AG08396 (cell line): ENCODE measurements at places on chromosomes 7 and 10.

DNA sequence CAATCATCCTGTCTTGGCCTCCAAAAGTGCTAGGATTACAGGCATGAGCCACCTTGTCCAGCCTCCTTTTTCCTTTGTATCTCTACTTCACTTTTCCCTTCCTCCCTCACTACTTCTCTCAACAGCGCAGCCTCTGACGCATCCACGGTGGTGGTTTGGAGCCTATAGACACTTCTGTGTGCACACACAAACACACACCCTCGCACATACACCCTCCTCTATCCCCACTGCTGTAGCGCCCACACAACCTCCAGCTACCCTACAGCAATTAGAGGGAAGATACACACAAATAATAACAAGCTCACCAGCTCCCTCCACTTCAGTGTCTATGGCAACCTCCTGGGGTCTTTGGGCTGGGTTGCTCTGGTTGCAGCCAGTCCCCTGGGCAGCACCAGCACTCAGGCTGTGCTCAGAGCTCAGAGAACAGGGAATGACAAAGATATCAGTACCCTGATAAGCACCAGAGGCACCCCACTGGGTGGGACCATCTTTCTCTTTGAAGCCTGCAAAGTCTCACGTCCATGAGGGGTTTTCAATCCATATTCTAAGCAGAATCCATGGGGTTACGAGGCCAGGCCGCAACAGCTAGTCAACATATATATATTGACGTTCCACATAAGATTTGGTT lies 3.3 kb upstream of the CAMK2G start:
- DNase-seq: no peak

GRCh38 chr10:53003094-53003493 lies 230.5 kb upstream of the MBL2 start:
- no peak for DNase-seq

DNA sequence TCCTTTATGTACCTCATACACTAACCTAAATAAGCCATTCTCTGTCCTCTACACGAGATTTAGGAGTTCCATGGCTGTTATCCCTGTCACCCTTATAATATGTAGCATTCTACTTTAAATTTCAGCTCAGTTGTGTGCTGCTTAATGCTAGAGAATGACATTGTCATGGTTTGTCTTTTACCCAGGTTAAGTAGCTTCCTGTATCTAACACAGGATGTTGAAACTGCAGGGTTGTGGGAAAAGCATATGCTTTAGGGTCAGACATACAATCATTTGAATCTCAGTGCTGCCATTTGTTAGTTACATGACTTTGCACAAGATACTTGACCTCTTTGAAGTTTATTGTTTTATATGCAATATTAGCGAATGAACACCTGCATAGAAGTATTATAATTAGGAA lies 235.1 kb upstream of the CACNA2D1 start:
- no peak for DNase-seq

GRCh38 chr7:46633630-46634240 lies 712.7 kb upstream of the IGFBP3 start:
- DNase-seq: no peak

- no peak for DNase-seq
Measured at GRCh38 chr7:82293467-82293866, 150.1 kb downstream of the CACNA2D1 start.

GRCh38 chr10:113550365-113550764 lies 2.5 kb upstream of the HABP2 start:
- no peak for DNase-seq

DNA sequence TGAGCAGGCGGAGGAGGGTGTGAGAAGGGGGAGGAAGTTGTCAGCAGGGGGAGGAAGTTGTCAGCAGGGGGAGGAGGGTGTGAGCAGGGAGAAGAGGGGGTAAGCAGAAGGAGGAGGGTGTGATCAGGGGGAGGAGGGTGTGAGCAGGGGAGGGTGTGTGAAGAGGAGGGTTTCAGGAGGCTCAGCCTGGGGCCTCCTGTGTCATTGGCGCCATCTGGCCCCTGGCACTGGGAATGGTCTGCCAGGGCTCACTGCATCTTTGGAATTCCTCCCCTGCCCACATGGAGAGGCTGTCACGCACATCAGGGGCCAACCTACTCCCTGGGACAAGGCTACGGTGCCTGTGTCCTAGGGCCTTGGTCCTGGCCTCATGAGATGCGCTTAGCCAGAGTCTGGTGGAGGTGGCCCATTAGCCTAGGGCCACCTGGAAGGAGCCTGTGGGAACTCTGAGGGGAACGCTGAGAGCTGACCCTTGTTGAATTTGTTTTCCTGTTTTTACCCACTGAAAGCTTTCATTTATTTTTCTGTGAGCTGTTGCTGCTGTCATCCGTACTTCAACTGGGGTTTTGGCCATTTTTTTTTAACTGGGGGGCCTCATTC lies 18.0 kb downstream of the CAMK2B start:
- DNase-seq: peak; percentile 77

DNA sequence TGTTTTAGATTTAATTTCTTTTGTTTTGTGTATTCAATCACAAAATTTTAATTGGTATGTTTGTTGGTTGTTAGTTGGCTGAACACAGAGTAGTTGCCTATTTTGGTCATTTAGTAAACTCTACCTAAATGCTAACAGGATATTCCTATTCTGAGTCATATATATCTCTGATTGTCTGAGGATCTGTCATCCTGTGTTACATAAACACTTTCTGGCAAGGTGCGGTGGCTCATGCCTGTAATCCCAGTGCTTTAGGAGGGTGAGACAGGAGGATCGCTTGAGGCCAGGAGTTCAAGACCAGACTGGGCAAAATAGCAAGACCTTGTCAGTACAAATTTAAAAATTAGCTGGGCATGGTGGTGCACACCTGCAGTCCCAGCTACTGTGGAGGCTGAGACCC lies 178.6 kb downstream of the PLCE1 start:
- DNase-seq: no peak

DNA sequence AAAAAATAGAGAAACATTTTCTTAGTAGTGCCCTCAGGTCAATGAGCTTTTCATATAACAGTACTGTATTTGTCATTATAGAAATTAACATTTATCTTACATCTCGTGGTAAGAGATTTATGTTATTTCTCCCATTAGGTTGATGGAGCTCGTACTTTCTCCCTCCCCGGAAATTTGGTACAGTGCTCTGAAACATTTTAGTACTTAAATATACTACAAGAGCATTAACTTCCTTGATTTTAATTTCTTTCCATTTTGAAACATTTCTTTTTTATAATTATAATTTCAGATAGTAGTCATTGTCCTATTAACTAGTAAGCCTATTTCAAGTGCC lies 205.4 kb downstream of the MBL2 start:
- no peak for DNase-seq

GRCh38 chr10:30170814-30171213 lies 111.4 kb upstream of the JCAD start:
- DNase-seq: no peak

DNA sequence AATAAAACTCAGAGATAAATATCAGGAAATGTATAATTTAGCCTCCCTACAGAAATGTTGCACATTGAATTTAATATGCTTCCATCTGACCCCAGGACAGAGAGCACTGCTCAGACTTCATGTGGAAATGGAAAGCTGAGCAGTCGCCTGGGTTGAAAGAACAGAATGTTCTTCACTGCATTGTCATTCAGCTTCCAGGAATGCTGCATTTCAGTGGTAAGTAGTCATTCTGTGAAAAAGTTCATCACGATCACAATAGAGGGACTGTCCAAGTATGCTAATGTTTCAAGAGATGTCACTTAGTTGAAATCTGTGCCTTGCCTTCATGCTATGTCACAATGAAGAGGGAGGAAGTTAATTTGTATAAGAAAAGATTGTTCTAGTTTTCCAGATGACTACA lies 147.3 kb downstream of the NRCAM start:
- DNase-seq: no peak

- peak; percentile 24 for DNase-seq
Measured at GRCh38 chr10:44864051-44864450, 47.1 kb upstream of the TMEM72 start.

GRCh38 chr7:30533886-30534285 lies 29.3 kb upstream of the GGCT start:
- DNase-seq: no peak

DNA sequence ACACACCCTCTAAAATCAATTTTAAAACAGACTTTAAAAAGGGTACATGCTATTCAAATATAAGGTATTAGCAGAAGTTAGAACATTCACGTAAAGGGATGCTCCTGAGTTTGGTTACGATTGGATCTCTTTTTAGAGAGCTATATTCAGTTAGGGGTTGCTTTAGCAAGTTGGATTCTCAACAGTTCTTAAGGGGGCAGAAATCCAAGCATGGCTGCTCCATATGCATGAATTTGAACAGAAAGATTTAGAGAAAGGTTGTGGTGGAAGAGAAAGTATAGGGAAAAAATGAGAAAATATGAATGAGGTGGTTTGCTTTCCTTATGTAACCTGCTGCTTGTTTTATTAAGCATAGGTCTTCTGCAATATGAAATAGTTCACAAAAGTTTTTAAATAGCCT lies 855.1 kb downstream of the SORCS1 start:
- DNase-seq: no peak

DNA sequence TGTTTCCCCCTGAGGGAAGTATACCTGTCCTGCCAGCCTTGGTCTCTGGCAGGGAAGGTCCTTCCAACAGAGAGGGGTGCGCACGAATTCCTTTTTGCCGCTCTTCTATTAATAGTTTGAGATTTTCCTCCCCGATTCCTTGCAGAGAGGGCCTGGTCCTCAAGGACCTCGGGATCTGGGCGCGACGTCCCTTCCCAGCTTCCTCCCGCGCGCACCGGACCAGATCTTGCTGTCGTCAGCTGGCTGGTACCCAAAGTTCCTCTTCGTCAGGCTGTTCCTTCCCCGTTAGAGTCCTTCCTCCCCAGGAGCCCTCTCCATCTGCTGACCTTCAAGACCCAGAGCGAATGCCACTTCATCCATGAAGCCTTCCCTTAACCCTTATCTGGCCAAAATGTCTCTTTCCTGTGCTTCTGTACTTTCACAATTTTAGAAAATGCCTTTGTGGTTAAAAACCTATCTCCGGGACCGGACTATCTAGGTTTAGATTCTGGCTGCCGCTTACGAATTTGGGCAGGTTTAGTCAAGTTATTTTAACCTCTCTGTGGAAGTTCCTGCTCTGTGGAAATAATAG lies 851 bp upstream of the GOT1 start:
- peak; percentile 26 for DNase-seq

DNA sequence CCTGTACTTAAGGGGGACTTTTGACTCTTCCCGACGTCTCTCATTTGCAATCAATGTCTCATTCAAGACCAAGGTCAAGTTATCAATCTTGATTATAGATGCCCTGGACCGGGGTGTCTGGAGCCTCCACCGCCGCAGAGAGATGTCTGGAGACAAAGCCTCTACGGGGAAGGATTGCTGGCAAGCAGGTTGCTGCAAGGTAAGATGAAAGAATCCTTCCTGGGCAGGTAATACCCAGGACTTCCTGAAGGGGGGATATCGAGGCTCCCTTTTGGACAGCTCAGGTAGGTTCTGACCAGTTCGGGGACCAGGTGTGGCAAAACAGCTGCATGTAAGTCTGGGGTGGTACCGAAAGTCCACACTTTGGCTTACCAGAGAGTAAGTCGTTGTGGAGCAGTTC lies 12.5 kb upstream of the CUX1 start:
- no peak for DNase-seq

GRCh38 chr7:120857588-120858573 lies at the start of gene TSPAN12:
Gene TSPAN12, minus strand, starts transcription at chr7:120858144. Its CDS starts 1,381 bp downstream, at chr7:120856763.
- peak; percentile 91 for DNase-seq

DNA sequence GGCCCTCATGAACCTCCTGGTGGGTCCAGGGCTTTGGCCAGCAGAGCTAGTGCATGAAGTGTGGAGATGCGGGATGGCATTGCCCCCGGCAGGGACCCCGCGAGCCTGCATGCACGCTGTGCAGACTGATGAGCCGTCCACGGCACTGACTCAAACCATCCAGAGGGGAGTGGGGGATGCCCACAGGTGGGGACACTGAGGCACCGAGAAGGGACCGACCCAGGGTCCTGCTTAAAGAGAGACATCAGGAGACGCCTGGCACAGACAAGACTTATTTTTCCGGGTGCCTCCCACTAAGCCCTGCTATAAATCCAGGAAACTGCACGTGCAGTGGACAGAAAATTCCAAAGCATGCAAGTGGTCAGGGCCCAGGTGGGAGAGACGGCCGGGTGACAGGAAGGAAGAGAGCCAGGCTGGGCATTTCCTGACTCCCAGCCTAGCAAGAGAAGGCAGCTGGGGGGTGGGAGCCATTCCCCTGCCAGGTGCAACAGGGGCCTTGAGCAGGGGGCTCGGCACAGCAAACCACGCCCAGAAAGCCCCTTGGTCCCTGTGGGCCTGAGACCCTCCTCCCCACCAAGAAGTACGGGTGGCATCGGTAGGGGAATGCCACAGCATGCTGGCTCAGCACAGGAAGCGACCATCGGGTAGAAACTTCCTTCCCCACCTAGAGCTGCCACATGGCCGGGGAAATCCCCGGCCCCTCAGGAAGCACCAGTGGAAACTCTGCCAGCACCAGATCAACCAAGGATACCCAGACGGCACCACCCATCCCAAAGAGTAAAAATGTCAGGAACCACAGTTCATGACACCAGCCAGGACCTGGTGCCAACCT lies 91.5 kb downstream of the FOXL3 start:
- DNase-seq: no peak

DNA sequence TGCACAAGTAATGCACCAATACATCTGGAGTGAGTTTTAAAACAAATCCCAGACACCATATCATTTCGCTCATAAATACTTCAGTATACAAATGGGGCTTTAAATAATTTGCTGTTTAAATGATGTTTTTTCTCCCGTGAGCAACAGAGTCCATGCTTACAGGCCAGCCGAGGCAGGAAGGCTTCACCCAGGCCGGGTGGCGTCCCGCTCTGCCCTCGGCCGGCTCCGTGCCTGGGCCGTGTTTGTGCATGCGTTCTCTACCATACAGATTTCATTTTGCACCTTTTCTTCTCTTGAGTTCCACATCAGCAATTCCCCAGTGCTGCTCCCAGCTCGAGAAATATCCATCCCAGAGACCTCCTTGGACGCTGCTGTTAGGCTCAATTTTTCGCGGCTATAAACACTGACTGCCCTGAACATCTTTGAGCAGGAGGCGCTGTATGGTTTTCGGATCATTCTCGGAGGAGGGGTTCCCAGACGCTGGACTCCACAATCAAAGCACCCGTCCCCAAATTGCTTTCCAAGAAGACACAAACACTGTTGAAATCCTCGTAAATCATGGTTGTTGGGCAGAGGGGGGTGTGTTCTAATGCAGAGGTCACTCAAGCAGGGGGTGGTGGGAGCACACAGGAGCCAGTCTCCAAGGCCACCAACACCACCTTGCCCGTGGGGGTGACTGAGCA lies 91.6 kb downstream of the MICALL2 start:
- DNase-seq: no peak

DNA sequence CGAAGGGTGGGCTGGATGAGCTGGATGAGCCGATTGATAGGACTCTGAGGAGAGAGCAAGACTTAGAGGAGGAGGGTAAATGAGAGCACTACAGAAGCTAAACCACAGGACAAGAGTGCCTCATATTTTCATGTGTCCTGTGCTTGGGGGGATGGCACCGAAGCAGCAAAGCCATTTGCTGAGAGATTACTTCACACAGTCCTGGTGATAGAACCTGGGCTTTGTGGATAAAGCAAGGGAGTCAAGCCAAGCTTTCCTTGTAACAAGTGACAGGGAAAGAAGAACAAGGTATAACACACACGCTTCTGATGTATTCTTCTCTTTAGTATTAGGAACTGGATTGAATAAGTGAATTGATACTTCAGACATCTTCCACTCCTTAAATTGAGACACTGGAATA lies 253.7 kb downstream of the ANKRD7 start:
- no peak for DNase-seq

GRCh38 chr10:7354330-7355047 lies 56.3 kb downstream of the SFMBT2 start:
- peak; percentile 32 for DNase-seq
